ENCODE measurements at places on chromosomes 2 and 18.

- DNase-seq, result no peak
Measured at GRCh38 chr2:233915128-233915527, 2.0 kb upstream of the TRPM8 start.

DNA sequence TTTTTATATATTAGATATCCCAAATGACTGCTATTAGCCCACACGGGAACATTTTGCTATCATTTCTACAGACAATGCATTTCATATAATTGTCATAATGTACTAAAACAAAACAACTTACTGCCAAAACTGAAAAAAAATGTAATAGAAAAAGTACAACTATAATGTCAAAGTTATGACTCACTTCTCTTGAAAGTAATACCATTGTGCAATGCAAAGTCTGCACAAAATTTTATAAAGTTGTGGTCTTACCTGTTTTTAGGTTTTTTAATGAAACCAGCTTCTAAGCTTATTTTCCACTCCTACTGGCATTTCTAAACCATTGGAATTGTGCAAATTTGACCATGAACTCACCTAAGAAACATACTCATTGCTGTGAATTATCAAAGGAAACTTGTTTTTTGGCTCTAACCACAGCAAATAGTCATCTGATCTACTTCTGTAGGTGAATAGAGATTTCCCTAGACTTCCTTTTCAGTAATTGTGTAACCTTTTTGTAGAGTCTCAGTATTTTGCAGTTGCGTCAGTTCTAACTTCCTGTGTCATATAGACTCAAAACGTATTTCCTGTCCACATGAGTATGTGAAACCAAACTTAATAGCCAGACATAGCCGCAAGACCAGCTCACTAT is 31.9 kb upstream of the TFPI start:
- DNase-seq, result no peak

- no peak for DNase-seq
Measured at GRCh38 chr2:70692256-70692655, 75.7 kb downstream of the ADD2 start.

DNA sequence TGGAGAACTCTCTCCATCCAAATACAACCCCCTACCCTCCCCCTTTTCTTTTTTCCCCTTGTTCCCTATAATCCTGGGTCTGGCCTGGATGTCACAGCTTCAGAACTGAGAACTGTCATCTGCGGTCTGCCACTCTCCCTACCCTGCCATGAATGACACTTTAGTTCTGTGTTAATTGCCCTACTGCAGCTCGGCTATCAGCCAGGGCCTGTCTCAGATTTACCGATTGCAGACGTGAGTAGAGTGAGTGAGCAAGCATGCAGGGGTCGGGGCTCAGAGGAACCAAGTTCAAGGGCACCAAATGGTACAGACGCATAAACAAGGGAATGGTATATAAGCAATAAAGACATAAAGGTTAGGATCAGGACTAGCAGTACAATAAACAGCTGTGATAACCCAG is 967.8 kb downstream of the BCL11A start:
- no peak for DNase-seq

DNA sequence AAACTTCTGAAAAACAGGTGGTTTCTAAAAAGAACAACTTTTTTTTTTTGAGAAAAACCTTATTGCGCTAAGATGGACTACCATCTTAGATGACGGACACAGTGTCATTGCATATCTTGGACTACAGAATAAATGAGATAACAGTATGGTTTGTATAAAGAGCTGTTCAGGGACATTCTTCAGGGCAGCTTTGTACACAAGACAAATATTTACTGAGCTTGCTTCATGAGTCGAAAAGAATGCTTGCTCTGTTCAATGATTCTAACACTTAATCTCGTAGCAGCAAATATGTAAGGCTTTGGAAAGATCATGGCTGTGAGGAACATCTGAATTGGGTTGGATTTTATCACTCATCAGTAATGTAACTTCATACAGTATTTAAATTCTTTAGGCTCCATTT is 282.5 kb upstream of the CWC22 start:
- no peak for DNase-seq

GRCh38 chr2:217106650-217107014 is 246.8 kb upstream of the TNP1 start:
- no peak for DNase-seq

DNA sequence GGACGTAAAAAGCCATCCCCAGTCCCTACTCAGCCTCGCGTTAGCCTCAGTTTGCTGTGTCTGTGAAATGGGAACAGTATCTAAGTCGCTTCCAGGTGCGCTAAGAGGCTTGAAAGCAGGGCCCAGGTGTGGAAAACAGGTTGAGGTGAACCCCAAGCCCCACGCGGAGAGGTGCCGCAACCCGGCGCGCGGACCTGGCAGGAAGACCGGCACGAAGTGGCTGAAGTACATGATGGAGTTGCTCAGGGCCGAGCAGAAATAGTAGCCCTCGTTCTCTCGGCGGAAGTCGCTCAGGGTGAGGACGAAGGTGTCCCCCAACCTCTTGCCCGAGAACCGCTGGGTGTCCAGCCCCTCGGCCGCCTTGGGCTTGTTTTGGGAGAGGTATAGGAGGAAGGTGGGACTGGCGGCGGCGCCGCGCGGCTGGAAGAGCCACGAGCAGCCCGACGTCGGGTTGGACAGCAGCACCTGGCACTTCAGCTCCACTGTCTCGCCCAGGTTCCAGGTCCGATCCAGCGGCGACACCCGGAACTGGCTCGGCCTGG is 508 bp downstream of the CD8A start:
- DNase-seq, result no peak

DNA sequence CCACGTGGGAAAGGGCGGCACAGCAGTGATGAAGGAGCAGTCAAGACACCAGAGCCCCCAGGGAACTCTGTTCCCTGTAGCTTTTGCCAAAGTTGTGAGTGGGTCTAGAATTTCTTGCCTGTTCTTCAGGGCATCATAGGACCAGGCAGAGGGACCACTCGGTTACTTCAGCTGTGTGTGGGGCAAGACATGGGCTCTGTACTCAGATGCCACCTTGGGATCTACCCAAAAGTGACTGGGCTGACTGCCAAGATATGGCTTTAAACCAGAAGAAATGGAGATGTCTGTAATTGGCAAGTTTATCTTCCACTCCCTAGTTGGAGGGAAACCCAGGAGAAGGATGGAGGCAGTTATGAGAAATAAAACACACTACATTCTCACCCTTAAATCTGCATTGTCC is 29.6 kb downstream of the KCNF1 start:
- no peak for DNase-seq

- peak; percentile 39 for DNase-seq
Measured at GRCh38 chr2:227325839-227326195, 766 bp downstream of the MFF start.

GRCh38 chr2:240300840-240301239 is 134.6 kb upstream of the GPC1 start:
- no peak for DNase-seq

DNA sequence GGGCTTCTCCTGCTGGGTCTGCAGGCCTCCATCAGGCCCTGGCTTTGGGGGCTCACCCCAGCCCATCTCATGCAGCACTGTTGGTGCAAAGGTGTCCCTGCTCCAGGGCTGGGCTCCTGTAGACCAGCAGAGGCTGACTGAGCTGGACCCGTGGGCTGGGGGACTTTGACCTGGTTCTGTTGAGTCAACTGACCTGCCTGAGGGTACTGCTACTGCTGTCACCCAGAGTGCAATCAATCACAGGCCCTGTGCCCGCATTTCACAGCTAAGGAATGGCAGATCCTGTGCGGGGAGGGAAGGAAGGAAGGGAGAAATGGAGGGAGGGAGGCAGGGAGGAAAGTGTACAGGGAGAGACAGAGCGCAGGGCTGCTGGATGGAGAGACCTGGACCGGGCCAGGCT is 136.8 kb downstream of the TPO start:
- DNase-seq, result no peak

DNA sequence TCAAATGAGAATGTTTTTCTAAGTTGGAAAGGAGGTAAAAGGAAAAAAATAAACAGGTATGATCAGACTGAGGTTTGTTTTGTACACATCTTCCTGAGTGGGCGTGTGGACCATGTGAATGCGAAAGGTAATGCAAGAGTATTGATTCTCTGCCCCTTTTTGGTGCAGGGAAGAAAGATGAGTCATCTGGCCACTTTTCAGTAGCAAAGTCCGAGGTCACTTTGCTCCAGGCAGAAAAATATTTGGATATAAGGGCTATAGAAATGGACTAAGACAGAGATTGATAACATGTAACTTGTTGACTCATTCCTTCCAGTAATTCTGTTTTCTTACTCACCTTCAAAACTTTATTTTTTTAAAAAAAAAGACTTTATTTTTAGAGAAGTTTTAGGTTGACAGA is 130.5 kb downstream of the DSEL start:
- no peak for DNase-seq

DNA sequence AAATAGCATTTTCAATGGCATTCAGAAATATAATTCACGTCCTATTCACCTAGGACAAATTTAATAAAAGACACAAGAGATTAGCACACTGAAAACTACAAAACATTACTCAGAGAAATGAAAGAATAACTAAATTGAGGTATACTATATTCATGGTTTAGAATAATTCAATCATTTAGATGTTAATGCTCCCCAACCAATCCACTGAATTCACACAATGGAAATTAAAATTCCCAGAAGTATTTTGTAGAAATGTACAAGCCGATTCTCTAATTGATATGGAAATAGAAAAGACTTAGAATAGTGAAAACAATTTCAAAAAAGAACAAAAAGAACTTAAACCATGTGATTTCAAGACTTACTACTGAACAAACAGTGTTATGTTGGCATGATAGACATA is 212.2 kb downstream of the ZEB2 start:
- no peak for DNase-seq

DNA sequence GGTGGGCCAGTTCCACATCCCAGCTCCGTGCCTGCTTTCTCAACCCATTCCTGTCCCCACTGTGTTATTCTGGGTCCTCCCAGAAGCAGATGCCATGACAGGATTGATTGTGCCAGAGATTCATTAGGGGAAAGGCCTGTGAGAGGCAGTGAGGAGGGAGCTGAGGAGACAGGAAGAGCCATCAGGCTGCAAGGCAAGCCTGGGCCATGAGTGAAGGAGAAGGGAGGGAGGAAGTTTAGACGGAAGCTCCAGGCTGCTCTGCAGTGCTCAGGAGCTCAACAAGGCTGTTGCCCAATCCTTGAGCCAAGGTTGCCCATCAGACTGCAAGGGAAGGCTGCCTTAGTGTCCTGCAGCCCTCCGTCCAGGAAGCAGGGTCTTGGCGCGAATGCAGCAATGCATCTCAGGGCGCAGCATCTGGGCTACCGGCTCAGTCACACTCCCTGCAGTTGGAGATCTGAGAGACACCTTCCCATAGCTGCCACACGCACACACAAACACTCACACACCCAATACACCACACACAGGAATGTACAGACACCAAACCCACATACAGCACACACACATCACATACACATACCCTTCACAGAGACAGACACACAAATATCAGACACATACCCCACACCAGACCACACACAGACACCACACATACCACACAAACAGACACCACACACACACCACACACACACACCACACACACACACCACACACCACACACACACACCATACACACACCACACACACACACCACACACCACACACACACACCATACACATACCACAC is 139.5 kb upstream of the NDUFV2 start:
- DNase-seq, result no peak
